ENCODE measurements at places on chromosomes 3 and 15.

DNA sequence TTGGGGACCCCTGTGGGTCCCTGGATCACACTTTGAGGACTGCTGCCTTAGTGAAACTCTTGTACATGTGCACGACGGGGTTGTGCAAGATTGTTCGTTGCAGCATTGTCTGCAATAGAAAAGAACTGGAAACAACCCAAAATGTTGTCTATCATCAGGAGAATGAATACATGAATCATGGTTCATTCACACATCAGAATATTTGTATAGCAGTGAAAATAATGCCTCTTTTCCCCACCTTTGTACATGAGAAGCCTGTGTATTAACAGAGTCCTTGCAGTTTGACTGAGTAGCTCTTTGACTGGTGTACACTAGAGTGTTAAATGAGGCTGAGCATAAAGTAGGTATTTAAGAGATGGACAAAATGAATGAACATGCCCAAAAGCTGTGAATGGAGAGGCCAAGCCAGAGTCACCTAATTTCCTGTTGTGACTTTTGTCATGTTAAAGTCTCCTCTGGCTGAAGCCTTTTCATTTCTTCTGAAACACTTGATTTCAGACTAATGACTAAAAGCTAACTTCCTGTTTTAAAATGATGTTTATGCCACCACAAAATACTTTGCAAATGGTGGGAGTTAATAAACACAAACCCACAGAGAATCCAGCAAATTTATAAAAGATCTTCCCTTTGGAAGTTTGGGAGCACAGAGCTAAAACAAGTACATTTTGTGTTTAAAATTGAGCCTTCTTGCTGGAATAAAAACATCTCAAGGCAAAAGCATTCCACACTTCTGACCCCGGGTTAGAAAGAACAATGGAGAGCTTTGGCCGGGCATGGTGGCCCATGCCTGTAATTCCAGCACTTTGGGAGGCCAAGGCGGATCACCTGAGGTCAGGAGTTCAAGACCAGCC, 20.6 kb upstream of the USP3 start:
- no peak for DNase-seq

DNA sequence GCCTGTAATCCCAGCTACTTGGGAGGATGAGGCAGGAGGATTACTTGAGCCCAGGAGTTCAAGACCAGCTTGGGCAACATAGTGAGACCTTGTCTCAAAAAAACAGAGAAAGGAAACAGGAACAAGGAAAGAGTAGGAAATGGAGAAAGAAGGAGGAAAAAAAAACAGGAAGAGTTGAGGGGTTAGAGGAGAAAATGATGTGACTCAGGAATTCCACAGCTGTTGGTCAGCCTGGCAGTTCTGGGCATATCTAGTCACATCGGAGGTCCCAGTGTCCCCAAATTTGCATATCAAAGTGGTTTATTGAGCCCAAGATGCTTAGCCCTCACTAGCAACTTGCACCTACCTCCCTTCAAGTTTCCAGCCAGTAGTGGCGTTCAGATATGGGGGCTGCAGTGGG, 18.8 kb upstream of the JMJD7 start:
- no peak for DNase-seq

- no peak for DNase-seq
Observed at GRCh38 chr3:98921957-98922356, 20.5 kb upstream of the DCBLD2 start.

- DNase-seq = no peak
Observed at GRCh38 chr15:67501836-67502461, 19.0 kb upstream of the C15orf61 start.

DNA sequence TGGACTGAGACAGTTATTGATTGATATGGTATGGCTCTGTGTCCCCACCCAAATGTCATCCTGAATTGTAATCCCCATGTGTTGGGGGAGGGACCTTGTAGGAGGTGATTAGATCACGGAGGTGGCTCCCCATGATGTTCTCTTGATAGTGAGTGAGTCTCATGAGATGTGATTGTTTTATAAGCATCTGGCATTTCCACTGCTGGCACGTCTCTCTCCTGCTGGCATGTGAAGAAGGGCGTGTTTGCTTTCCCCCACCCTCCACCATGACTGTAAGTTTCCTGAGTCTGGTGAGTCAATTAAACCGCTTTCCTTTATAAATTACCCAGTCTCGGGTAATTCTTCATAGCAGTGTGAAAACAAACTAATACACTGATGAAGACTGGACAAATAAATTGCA, 105.6 kb upstream of the MELTF start:
- no peak for DNase-seq

- no peak for DNase-seq
Observed at GRCh38 chr3:134753999-134754742, 40.9 kb upstream of the EPHB1 start.

DNA sequence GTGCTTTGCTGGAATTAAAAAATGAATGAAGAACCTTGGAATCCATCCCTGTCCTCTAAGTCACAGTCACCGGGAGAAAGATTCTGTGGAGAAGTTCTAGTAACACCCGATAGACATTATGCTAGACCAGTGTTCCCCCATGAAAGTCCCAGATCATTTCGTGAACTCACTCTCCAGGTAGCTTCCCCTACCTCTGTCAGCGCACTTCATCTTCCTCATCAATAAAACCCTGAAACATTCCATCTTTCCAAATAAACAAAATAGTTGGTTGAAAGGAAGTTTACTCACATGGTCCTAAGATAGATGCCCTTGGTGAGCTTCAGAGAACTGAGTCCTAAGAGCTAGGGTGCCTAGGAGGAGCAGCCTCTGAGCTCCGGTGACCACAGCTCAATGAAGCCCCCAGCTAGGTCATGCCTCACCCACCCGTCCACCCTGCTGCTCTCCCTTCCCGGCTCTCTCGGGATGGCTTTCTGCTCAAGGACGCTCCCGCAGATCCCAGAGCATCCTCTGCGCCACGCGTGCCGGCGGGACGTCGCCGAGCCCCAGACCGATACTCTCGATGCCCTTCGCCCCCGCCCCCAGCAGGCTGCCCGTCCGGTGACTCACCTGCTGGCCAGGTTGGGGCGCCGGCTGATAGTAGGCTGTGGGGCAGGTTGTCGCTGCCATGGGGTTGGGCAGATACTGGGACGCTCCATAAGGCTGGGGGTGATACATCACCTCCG, 776 bp downstream of the VGLL3 start:
- DNase-seq = no peak

GRCh38 chr3:171936191-171936841, 93.2 kb downstream of the TMEM212 start:
- no peak for DNase-seq

- no peak for DNase-seq
Observed at GRCh38 chr3:188926111-188926510, 245.7 kb upstream of the TPRG1 start.

- no peak for DNase-seq
Observed at GRCh38 chr15:31273258-31273941, 53.2 kb upstream of the KLF13 start.

GRCh38 chr15:89389841-89390603, 55.4 kb upstream of the POLG start:
- no peak for DNase-seq

DNA sequence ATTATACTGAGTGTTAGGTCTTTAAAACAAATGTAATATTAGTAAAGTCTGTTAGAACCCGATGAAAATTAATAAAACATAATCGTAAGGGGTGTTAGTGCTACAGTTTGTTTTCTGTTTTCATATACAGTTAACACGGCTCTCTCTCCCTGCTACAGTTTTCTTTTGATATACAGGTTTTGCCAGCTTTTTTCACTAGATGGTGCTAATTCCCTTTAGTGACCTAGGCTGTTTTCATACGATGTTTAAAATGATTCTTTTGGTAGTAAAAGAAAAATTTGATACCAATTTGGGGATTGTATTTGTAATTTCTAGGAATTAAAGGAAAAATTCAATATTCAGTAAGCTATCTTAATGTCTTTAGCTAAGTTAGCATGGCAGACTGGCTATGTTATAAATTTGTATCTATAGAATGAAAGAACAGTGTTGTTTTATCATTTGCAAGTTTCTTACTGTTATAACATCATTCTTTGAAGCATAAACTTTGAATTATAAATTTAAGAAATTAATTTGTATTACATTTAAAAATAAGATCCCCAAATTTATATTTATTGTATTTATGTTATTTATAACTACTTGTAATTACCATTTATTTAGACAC, 11.5 kb downstream of the APH1B start:
- no peak for DNase-seq

DNA sequence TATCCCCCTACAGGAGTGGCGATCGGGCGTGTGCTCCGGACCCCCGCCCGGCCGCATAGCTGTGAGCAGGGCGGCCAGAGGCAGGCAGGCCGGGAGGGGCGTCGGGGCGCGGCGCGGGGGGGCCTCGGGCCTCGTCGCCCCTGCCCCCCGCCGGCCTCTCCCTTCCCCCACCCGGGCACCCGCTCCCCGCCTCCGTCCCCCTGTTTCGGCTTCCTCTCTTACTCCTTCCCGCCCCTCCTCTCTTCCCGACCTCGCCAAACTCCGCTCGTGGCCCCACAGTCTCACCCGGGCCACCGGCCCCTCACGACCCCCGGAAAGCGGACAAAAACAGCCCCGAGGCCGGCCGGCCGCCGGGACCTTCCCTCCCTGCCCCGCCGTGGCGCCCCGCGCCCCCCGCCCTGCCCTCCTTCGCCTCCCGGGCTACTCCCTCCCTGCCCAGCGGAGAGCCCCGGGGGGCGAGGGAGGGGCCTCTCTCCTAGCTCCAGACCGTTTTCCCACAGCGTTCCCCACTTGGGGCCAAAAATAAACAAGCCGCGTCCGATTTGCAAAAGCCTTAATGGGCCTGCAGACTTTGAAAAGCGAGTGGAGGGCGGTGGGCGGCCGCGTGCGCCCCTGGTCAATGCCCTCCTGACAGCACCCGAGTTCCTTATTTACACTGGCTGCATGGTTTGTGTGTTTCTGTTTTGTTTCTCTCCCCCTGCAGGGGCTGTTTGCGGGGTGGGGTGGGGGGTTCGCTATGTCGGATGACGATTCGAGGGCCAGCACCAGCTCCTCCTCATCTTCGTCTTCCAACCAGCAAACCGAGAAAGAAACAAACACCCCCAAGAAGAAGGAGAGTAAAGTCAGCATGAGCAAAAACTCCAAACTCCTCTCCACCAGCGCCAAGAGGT, 1.0 kb downstream of the UBE2E1 start:
- no peak for DNase-seq

- no peak for DNase-seq
Observed at GRCh38 chr3:158105710-158106253, 438 bp downstream of the SHOX2 start.

- no peak for DNase-seq
Observed at GRCh38 chr3:114730397-114730796, 416.7 kb downstream of the ZBTB20 start.

GRCh38 chr3:175398676-175399075, 539.5 kb downstream of the NAALADL2 start:
- DNase-seq = no peak

DNA sequence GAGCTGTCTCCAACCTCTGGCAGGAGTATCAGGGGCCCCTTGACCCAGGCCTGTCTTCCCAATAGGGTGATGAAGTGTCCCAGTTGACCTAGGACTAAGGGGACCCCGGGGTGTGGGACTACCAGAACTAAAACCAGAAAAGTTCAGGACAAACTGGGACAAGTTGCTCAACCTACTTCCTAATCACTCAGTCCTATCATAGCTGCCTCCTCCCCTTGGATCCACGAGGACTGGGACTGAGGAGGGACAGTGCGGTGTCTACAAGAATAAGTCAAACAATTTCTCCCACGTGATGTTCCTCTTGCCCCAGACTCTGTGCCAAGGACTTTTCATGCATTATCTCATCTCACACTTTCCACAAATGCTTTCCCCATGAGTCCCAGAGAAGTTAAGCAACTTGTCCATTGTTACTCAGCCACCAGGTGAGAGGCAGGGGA, 49.4 kb upstream of the SLCO2A1 start:
- DNase-seq = no peak

Data from NCI-H1930 (cell line).